Endothelial cell of coronary artery (primary cell): ENCODE measurements at places on chromosomes 2 and 18. TPM values are rescaled to one million over a fixed set of nuclear protein-coding genes. Genes with fewer than 3 reads are reported as not detected.

AAK1 gene
- 24.1 and 39.3 TPM in 2 replicates for total RNA-seq

CLHC1 gene
- 5.2 and 11.3 TPM in 2 replicates for total RNA-seq

NOSTRIN gene
- 0.36 TPM in 1 of 2 replicates, not detected in the other for total RNA-seq

FSHR gene
- total RNA-seq = not detected in 2 replicates

FAP gene
- total RNA-seq = 1.5 and 7.9 TPM in 2 replicates

CCBE1 gene
- total RNA-seq = 1.5 and 5.7 TPM in 2 replicates
